ENCODE measurements at places on chromosomes 4 and X. TPM values are rescaled to one million over a fixed set of nuclear protein-coding genes. Genes with fewer than 3 reads are reported as not detected.

The RAB39B gene
- 1.5 TPM for total RNA-seq

The RASSF6 gene
- 0.07 TPM for total RNA-seq

The APELA gene
- total RNA-seq, result 0.89 TPM

The KDM6A gene
- 44.0 TPM for total RNA-seq

- H3K4me3 ChIP-seq, result no peak overlapping the region
- no peaks in the 10 kb centered on the region for H3K36me3 ChIP-seq
- H3K27me3 ChIP-seq, result no peaks in the 10 kb centered on the region
- H3K27ac ChIP-seq, result no peak overlapping the region
- no peak for DNase-seq
- no peaks in the 10 kb centered on the region for H3K4me1 ChIP-seq
Measured at GRCh38 chr4:114752391-114753165, 154.0 kb downstream of the UGT8 start.

- no peak overlapping the region for H3K4me3 ChIP-seq
- DNase-seq, result no peak
- H3K27me3 ChIP-seq, result no peaks in the 10 kb centered on the region
- H3K27ac ChIP-seq, result no peak overlapping the region
- H3K36me3 ChIP-seq, result no peaks in the 10 kb centered on the region
- no peaks in the 10 kb centered on the region for H3K4me1 ChIP-seq
Measured at GRCh38 chr4:13036841-13037240, 447.3 kb downstream of the RAB28 start.

DNA sequence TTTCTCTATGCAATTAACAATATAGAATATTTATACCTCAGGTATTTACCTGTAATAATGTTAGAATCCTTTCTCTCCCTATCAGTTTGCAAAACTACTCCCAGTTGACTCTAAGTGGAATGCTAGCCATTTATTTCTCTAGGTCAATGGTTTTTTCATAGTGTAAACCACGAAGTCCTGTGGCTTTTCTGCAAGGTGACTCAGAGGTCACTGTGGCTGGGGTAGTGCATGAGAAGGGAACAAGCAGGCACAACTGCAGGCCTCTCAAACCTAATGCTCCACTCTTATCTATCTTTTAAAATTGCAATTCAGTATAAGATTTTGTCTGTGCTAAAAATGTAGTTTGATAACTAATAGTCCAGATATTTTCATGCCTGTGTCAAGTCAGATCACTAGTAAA, 159.4 kb downstream of the ANTXR2 start:
- H3K4me3 ChIP-seq, result no peak overlapping the region
- peaks cover 5% of the 10 kb centered on the region for H3K4me1 ChIP-seq
- no peaks in the 10 kb centered on the region for H3K27me3 ChIP-seq
- no peaks in the 10 kb centered on the region for H3K36me3 ChIP-seq

DNA sequence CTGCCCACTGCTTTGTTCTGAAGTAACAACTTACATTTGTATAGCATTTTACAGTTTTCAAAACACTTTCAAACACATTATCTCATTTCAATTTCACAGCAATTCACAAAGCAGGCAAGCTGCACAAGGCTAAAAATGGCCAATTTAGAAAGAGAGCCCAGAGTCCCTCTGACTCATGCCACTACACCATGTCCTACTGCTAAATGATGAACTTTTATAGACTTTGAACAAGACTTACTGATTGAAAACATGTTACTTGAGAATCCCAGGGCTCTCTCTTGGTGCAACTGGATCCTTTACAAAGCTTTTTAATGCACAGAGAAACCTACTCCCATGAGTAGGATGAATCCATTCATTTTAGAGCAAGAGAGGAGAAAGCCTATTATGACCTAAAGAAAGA, 5.8 kb upstream of the G3BP2 start:
- DNase-seq, result no peak
- H3K36me3 ChIP-seq, result no peaks in the 10 kb centered on the region
- no peaks in the 10 kb centered on the region for H3K27me3 ChIP-seq
- H3K4me1 ChIP-seq, result peaks cover 3% of the 10 kb centered on the region
- H3K4me3 ChIP-seq, result no peak overlapping the region
- H3K27ac ChIP-seq, result no peak overlapping the region

- H3K27ac ChIP-seq, result peak overlapping the region; percentile 34
- H3K36me3 ChIP-seq, result no peaks in the 10 kb centered on the region
- no peaks in the 10 kb centered on the region for H3K27me3 ChIP-seq
- H3K4me1 ChIP-seq, result peaks cover 14% of the 10 kb centered on the region
- DNase-seq, result peak; percentile 93
Measured at GRCh38 chr4:159047478-159048165, 55.3 kb upstream of the RAPGEF2 start.

GRCh38 chrX:44032479-44032878, 59.3 kb upstream of the NDP start:
- H3K36me3 ChIP-seq, result no peaks in the 10 kb centered on the region
- DNase-seq, result no peak
- H3K4me1 ChIP-seq, result peaks cover 10% of the 10 kb centered on the region
- no peaks in the 10 kb centered on the region for H3K27me3 ChIP-seq
- no peak overlapping the region for H3K4me3 ChIP-seq

DNA sequence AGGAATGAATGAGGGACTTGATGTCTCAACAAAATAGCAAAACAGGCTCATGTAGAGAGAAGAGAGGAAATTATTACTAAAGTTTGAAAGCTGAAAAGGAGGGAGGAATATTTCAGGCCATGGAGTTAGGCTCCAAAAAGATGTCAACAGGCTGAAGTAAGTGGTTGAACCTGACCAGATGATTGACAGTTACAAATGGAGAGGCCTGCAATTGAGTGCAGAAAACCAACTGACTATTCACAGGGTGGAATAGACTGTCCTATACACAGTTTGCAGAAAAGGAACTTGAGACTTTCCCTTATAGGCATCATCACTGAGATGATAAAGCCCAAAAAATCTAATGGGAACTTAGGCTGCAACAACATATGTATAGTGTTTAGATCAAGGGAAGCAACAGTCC, 233.3 kb downstream of the AR start:
- H3K27me3 ChIP-seq, result no peaks in the 10 kb centered on the region
- H3K27ac ChIP-seq, result no peak overlapping the region
- DNase-seq, result no peak
- peaks cover 10% of the 10 kb centered on the region for H3K4me1 ChIP-seq

- no peak for DNase-seq
- H3K4me1 ChIP-seq, result no peaks in the 10 kb centered on the region
- H3K4me3 ChIP-seq, result no peak overlapping the region
Measured at GRCh38 chrX:43688586-43688985, 32.5 kb downstream of the MAOA start.

DNA sequence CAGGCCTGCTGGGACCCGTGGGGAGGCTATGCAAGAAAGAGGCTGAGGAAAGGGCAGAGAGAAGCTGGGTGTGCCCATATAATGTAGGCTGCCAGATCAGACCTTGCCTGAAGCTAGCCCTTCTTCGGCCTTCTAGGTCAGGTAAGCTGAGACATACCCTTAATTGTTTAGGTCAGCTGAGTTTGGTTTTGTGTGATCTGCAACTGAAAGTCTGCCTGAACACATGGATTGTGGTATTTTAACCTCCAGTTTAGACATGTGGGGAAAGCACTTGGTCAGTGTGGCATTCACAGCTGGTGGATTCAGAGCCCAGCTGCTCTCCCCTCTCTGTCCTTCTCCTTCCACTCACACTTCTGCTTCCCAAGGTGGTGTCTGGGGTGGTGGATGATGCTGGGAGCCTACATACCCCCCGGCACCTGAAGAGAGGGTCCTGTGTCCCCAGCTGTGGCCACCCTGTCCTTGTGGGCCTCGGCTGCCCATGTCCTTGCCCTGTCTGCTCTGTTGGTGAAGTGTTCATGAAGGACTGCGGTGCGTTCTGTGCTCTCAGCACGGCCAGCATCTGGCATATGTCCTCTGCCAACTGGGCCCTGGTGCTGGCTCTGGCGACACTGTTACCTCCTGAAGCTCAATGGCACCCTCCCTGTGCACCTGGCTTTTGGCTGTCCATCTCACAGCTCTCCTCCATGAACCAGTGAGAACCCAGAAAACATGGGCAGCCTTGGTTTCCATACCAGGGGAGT, 82.1 kb downstream of the NAT8L start:
- H3K27me3 ChIP-seq, result no peaks in the 10 kb centered on the region
- no peak overlapping the region for H3K27ac ChIP-seq
- H3K4me1 ChIP-seq, result peaks cover 7% of the 10 kb centered on the region
- H3K36me3 ChIP-seq, result no peaks in the 10 kb centered on the region

DNA sequence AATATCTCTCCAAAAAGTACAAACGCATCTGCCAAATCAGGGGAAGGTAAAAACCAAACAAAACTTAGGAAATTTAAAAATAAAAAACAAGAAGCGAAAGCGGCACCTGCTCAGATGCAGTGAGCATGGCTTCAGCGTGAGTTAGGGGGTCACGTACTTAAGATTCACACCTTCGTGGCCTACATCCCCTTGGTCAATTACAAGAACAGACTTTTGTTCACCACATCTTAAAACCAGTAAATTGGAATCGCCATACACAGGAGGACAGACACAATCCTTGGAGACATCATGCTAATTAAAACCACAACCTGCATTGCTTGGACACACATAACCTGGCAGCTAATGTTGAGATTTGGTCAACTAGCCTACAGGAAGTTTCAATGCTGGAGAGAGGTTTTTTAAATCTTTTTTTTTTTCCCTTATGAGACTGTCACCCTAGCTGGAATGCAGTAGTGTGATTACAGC, 12.5 kb upstream of the SEL1L3 start:
- no peak overlapping the region for H3K27ac ChIP-seq
- DNase-seq, result no peak
- no peak overlapping the region for H3K4me3 ChIP-seq
- H3K36me3 ChIP-seq, result no peaks in the 10 kb centered on the region
- no peaks in the 10 kb centered on the region for H3K27me3 ChIP-seq

DNA sequence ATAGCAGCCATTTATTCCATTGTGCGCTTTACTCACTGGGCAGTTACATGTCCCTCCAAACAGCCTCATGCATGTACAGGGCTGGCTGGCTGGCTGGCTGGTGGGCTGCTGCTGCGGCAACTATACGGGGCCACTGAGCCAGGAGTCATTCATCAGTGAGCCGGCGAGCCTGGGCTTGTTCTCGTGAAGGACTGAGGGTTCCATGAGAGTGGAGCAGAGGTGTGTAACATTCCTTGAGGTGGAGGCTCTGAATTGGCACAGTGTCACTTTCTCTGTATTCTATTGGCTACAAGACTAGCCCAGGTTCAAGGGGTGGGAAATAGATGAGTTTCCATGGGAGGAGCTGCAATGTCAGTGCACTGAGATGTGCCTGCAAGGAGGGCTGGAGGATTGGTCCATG, 89.1 kb downstream of the ARHGAP10 start:
- no peak overlapping the region for H3K4me3 ChIP-seq
- H3K36me3 ChIP-seq, result no peaks in the 10 kb centered on the region
- peaks cover 14% of the 10 kb centered on the region for H3K4me1 ChIP-seq
- H3K27ac ChIP-seq, result no peak overlapping the region
- no peak for DNase-seq

DNA sequence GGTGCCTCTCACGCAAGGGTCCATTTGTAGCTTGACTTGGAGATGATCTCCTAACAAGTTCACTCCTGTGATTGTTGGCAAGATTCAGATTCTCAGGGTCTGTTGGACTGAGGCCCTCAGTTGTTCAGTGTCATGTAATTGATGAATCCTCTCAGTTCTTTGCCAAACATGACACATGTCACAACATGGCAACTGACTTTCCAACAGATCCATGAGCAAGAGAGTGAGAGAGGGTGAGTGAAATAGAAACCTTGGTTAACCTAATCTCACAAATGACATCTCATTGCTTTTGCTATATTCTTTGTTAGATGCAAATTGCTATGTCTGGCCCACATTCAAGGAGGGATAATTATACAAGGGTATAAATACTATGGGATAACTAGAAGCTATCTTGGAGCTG, 231.0 kb upstream of the PCDH10 start:
- no peaks in the 10 kb centered on the region for H3K27me3 ChIP-seq
- H3K4me1 ChIP-seq, result no peaks in the 10 kb centered on the region
- no peak overlapping the region for H3K27ac ChIP-seq
- no peaks in the 10 kb centered on the region for H3K36me3 ChIP-seq

GRCh38 chr4:107721436-107722100, 1.5 kb upstream of the PAPSS1 start:
- DNase-seq, result no peak
- H3K27ac ChIP-seq, result no peak overlapping the region
- H3K36me3 ChIP-seq, result no peaks in the 10 kb centered on the region
- no peaks in the 10 kb centered on the region for H3K27me3 ChIP-seq

DNA sequence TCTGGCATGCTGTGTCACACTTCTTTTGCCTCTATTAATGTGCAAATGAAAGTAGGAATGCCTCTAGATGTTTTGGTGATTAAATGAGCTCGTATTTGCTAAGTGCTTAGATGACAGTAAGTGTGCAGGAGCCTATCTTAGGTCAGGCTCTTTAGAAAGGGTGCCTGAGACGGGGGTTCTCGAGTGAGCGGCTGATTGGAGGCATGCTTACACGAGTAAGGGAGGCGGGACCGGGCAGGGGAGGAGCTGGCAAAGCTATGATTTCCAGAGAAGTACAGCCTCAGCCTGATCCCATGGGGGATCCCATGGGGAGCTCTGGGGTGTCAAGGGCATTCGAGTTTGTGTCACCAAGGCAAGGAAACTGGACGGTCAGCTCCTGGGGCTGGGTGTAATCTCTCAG, 44.8 kb downstream of the CLDN34 start:
- no peak overlapping the region for H3K27ac ChIP-seq
- H3K36me3 ChIP-seq, result no peaks in the 10 kb centered on the region
- no peaks in the 10 kb centered on the region for H3K27me3 ChIP-seq
- H3K4me1 ChIP-seq, result peaks cover 14% of the 10 kb centered on the region

DNA sequence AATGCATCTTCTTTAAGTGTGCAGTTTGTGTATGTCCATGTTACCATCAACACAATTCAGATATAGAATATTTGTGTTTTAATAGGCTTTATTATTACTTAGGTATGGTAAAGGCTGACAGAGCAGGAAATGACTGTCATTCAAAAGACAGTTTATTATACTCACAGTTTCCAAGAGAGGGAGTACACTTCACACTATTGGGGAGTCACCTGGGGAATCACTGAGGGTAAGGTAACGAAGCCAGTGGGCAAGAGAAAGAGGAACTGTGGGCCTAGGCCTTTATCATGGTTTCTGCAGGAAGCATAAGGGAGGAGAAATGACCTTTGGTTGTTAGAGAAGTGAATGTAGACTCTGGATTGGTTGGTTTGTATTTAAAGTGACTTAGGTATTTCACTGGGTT, 235.1 kb upstream of the HCCS start:
- no peak for DNase-seq
- no peaks in the 10 kb centered on the region for H3K27me3 ChIP-seq
- no peak overlapping the region for H3K4me3 ChIP-seq
- no peaks in the 10 kb centered on the region for H3K4me1 ChIP-seq
- no peaks in the 10 kb centered on the region for H3K36me3 ChIP-seq
- H3K27ac ChIP-seq, result no peak overlapping the region

- peak overlapping the region; percentile 61 for H3K27ac ChIP-seq
- no peaks in the 10 kb centered on the region for H3K36me3 ChIP-seq
- H3K4me1 ChIP-seq, result peaks cover 18% of the 10 kb centered on the region
- no peaks in the 10 kb centered on the region for H3K27me3 ChIP-seq
Measured at GRCh38 chrX:22396408-22396807, 123.7 kb downstream of the CBLL2 start.

DNA sequence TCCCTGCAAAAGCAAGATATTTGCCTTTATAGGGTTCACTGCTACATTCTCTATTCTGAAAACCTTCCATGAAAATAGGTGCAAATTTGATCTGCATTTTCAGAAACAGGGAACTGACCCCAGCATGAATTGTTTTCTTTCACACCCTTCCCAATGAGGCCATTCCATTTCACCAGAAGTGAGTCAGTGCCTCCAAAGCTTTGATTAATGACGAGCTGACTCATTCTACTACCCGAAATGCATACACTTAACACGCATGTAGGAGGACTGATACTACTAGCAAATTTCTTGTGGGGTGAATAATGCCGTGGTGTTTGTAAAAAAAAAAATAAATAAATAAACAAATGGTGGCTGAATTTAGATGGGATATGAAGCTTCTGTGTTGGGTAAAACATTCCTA, 146.9 kb upstream of the FGF13 start:
- peak; percentile 91 for DNase-seq
- no peaks in the 10 kb centered on the region for H3K36me3 ChIP-seq
- no peak overlapping the region for H3K4me3 ChIP-seq
